ENCODE measurements at places on chromosomes 3 and 15. TPM values are rescaled to one million over a fixed set of nuclear protein-coding genes. Genes with fewer than 3 reads are reported as not detected.

Gene C3orf22
- total RNA-seq: not detected

Gene CA12
- total RNA-seq: 5.0 TPM

Gene CATSPER2
- 2.3 TPM for total RNA-seq

Gene RASGRP1
- 1.6 TPM for total RNA-seq

GRCh38 chr15:72133211-72133610 lies 15.0 kb downstream of the SENP8 start:
- no peak for DNase-seq

GRCh38 chr3:112348943-112349342 lies 16.0 kb downstream of the CD200 start:
- DNase-seq: no peak

DNA sequence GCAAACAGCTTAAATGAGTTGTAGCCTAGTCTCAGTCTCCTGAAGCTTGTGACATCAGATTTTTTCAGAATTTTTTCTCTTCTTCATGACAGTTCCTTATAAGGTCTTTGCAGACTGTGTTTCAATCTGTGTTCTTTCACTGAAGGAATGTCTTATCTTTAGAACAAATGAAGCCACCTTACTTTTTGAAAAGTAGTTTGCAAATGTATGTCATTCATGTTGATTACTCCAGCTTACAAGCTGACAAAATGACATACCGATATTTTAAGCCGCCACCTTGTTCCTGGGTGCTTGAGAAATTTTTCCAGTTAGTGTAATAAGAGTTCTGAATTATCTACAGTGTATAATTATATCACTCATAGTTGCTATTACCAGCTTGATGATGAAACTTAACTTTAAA lies 57.0 kb downstream of the ASTE1 start:
- no peak for DNase-seq

GRCh38 chr15:91944331-91944730 lies 90.8 kb downstream of the SLCO3A1 start:
- DNase-seq: no peak

GRCh38 chr3:169624533-169624972 lies 39.0 kb downstream of the MECOM start:
- peak; percentile 24 for DNase-seq
